Type B pancreatic cell (in vitro differentiated cells): ENCODE measurements at places on chromosomes 2 and 18. TPM values are rescaled to one million over a fixed set of nuclear protein-coding genes. Genes with fewer than 3 reads are reported as not detected.
A peak's percentile ranks its signal among the peaks of the same experiment; 100 is the strongest.

- H3K27ac ChIP-seq = no peak overlapping the region
- no peak for DNase-seq
- H3K27me3 ChIP-seq = no peaks in the 10 kb centered on the region
- H3K4me3 ChIP-seq = no peak overlapping the region
- peaks cover 18% of the 10 kb centered on the region for H3K4me1 ChIP-seq
- H3K36me3 ChIP-seq = peaks cover 4% of the 10 kb centered on the region
Measured at GRCh38 chr2:191693166-191693565, 15.2 kb downstream of the NABP1 start.

Gene LTBP1
- total RNA-seq = 24.8 and 53.3 TPM in 2 replicates

GRCh38 chr2:62475172-62476011 is 30.6 kb downstream of the TMEM17 start:
- H3K27me3 ChIP-seq = peaks cover 3% of the 10 kb centered on the region
- H3K4me3 ChIP-seq = peak overlapping the region; percentile 4
- DNase-seq = no peak
- peaks cover 31% of the 10 kb centered on the region for H3K4me1 ChIP-seq

DNA sequence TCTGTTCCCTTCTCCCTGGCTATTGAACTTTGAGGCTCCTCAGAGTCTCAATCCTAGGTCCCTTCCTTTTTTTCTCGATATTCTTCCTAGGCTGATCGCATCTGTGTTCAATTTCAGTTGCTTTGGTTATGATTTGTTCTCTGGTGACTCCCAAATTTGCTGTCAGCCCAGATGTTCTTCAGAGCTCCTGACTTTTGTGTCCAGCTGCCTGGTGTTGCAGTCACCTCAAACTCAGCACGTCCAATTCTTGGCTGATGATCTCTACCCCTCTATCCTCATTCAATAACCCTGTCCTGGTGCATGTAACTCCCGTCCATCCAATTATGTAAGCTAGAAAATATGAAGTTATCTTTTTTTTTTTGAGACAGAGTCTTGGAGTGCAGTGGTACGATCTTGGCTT is 31.4 kb downstream of the DIS3L2 start:
- H3K36me3 ChIP-seq = no peaks in the 10 kb centered on the region
- no peak overlapping the region for H3K4me3 ChIP-seq
- DNase-seq = no peak
- H3K27me3 ChIP-seq = no peaks in the 10 kb centered on the region
- H3K27ac ChIP-seq = no peak overlapping the region

- no peak overlapping the region for H3K4me3 ChIP-seq
- peaks cover 8% of the 10 kb centered on the region for H3K27me3 ChIP-seq
- no peaks in the 10 kb centered on the region for H3K4me1 ChIP-seq
- peaks cover 3% of the 10 kb centered on the region for H3K36me3 ChIP-seq
- no peak for DNase-seq
- no peak overlapping the region for H3K27ac ChIP-seq
Measured at GRCh38 chr2:99753505-99753904, 263.7 kb upstream of the REV1 start.

Gene LIPG
- total RNA-seq = 16.9 and 22.7 TPM in 2 replicates

- no peak for DNase-seq
- H3K36me3 ChIP-seq = peaks cover 6% of the 10 kb centered on the region
- H3K27ac ChIP-seq = no peak overlapping the region
- H3K4me3 ChIP-seq = peak overlapping the region; percentile 63
- peaks cover 23% of the 10 kb centered on the region for H3K4me1 ChIP-seq
Measured at GRCh38 chr2:37326285-37326684, 1.7 kb upstream of the PRKD3 start.

Gene CFAP65
- 0.29 and 2.1 TPM in 2 replicates for total RNA-seq

DNA sequence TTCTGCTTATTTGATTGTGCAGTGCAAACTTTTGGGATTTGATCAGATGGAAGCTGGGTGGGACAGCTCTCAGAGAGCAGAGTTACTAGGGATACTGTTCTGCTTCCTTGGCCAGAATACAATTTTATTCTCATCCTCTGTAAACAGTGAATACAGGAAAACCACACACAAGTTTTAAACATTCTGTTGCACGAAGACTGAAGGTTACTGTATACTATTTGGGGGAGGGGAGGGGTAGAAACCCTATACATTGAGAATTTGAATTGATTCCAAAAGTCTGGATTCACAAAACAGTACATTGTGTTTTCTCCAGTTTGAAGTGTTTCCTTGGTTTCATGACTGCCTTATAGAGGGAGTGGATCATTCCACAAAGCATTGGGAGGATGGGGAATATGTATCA is 149.9 kb downstream of the SETBP1 start:
- peaks cover 13% of the 10 kb centered on the region for H3K27me3 ChIP-seq
- H3K36me3 ChIP-seq = peaks cover 13% of the 10 kb centered on the region
- no peak overlapping the region for H3K27ac ChIP-seq
- no peak overlapping the region for H3K4me3 ChIP-seq
- peaks cover 65% of the 10 kb centered on the region for H3K4me1 ChIP-seq

Gene POMC
- total RNA-seq = 0.87 and 1.5 TPM in 2 replicates

GRCh38 chr18:72114801-72115594 is 429.1 kb downstream of the CBLN2 start:
- no peaks in the 10 kb centered on the region for H3K4me1 ChIP-seq
- DNase-seq = no peak
- H3K4me3 ChIP-seq = no peak overlapping the region
- H3K36me3 ChIP-seq = no peaks in the 10 kb centered on the region
- H3K27me3 ChIP-seq = no peaks in the 10 kb centered on the region
- H3K27ac ChIP-seq = no peak overlapping the region

DNA sequence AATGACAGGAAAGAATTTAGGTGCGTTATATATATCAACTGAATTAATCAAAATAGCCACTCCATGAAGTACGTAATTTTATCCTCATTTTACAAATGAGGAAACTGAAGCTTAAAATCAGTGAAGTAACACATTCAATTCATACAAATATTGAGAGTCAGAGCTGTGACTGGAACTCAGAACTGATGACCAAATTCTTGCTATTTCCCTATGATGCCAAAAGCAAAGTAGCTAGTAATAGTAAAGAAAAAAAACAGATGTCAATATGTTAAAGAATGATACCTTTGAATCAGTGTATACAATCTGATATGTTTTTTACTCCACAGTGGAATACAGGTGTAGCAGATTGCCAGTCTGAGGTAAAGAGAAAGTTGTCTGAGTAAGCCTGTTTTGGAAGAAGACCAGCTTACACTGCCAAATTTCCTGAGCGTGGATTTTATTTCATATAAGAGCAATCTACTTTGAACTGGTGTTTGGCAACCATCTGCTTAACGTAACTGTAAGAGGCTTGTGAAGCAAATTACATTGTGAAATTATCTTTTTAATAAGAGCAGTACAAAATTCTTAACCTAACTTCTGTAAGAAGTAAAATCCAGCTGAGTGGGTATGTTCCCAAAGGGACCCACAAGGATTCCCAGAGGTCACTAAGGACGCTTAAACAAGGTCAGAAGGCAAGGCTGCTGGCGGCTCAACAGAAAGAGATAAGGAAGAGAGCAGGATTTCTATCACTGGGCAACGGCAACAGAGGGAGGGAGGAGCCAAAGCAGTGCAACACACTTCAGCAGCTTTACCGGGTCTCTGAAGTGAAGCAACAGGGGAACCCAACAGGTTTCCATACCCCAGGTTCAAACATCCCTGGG is 85.6 kb downstream of the IKZF2 start:
- peaks cover 17% of the 10 kb centered on the region for H3K4me1 ChIP-seq
- H3K36me3 ChIP-seq = no peaks in the 10 kb centered on the region
- H3K27ac ChIP-seq = peak overlapping the region; percentile 48
- H3K27me3 ChIP-seq = no peaks in the 10 kb centered on the region
- DNase-seq = no peak

Gene LIPT1
- total RNA-seq = 5.0 and 5.3 TPM in 2 replicates

- no peaks in the 10 kb centered on the region for H3K27me3 ChIP-seq
- H3K4me3 ChIP-seq = no peak overlapping the region
- peaks cover 8% of the 10 kb centered on the region for H3K36me3 ChIP-seq
- no peak for DNase-seq
Measured at GRCh38 chr2:31980674-31981356, 30.0 kb downstream of the MEMO1 start.

GRCh38 chr2:71281950-71282349 is 49.6 kb upstream of the ZNF638 start:
- no peak overlapping the region for H3K4me3 ChIP-seq
- peaks cover 12% of the 10 kb centered on the region for H3K4me1 ChIP-seq
- no peak overlapping the region for H3K27ac ChIP-seq
- no peaks in the 10 kb centered on the region for H3K36me3 ChIP-seq
- DNase-seq = no peak
- peaks cover 63% of the 10 kb centered on the region for H3K27me3 ChIP-seq

DNA sequence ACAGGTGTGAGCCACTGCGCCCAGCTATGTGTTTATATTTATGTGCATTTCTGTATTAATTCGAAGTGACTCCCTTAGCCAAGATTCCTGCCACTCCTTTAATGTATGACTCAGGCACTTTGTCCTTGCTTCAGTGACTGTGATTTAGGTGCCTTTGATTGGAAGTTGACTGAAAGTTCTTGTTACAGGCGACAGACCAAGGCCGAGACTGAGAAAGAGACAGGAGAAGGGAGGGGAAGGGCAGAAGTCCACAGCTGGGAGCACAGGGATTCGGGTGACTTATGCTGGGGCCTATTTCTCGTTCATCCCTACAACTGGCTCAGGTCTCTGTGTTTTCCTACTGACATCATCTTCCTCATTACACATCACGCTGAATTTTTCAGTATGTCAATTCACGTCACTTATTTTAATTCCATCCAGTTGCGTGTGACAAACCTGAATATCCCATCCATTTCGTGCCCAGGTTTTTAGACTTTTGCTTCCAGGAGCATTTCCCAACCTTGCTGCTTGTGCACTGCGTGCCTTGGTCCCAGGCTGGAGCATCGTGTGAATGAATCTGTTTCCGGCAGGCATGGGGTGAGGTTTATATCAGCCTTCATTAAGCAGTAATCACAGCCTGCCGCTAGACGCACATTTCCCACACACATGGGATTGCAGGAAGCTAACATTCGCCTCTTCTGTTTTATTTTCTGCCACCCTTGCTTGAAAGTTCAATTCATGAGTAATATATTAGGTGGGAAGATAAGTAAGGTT is 42.4 kb downstream of the TMEM18 start:
- peaks cover 1% of the 10 kb centered on the region for H3K36me3 ChIP-seq
- peaks cover 2% of the 10 kb centered on the region for H3K27me3 ChIP-seq
- H3K4me3 ChIP-seq = no peak overlapping the region
- H3K27ac ChIP-seq = peak overlapping the region; percentile 70
- no peak for DNase-seq

DNA sequence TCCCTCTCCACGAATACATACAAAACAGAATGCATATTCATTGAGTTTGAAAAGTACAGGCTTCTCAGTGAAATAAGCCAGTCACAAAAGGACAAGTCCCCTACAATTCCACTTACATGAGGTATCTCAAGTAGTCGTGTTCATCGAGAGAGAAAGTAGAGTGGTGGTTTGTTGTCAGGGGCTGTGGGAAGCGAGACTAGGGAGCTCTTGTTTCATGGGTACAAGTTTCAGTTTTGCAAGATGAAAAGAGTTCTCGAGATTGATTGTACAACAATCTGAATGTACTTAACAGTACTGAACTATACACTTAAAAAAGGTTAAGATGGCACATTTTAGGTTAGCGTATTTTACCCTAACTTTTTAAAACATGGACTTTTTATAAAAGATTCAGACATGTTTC is 71.5 kb upstream of the TTC39C start:
- no peak for DNase-seq
- H3K4me1 ChIP-seq = peaks cover 26% of the 10 kb centered on the region
- peaks cover 4% of the 10 kb centered on the region for H3K36me3 ChIP-seq

DNA sequence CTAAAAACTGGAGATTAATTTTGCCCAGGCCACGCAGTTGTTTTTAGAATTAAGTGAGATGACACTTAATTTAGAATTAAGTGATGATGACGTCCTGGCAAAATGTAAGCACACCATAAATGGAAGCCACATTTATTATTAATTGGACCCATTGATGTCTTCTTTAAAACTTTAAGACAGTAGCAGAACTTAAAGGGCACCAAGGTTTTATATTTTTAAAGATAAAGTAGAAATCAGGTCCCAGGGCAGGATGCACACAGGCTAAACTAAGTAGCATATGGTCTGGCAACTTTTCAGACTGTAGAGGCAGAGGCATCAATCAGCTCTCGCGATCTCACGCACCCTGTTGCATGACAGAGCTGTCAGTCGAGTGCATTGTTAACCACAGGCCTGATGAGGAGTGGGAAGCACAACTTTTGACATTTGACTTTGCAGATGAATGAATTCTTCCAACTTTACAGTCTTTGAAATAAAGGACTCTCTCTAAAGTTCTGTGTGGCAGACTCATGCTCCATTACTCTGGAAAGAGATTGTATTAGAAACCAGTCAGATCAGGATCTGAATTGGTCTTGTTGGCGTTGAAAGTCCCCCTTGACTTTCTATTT is 232.4 kb downstream of the CD226 start:
- H3K27ac ChIP-seq = no peak overlapping the region
- H3K36me3 ChIP-seq = no peaks in the 10 kb centered on the region
- no peak overlapping the region for H3K4me3 ChIP-seq
- no peaks in the 10 kb centered on the region for H3K27me3 ChIP-seq
- H3K4me1 ChIP-seq = no peaks in the 10 kb centered on the region

DNA sequence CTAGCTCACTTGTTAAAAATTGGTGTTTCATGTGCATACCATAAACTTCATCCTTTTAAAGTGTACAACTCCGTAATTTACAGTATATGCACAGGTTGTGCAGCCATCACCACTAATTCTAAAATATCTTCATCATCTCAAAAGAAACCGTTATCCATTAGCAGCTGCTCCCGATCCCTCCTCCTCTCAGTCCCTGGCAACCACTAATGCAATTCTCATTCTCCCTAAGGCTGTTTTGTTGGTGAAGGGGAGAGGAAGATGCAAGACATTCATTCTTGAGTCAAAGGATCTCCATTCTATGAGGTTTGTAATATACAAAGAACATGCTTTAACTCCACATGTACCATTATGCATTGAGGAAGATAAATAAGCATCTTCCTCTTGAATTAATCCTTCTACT is 48.6 kb downstream of the RNU4ATAC start:
- no peak overlapping the region for H3K27ac ChIP-seq
- H3K36me3 ChIP-seq = peaks cover 8% of the 10 kb centered on the region
- peaks cover 20% of the 10 kb centered on the region for H3K4me1 ChIP-seq
- no peak for DNase-seq

Gene LINC00305
- not detected in 2 replicates for total RNA-seq

GRCh38 chr18:36095936-36096519 is 28.7 kb upstream of the RPRD1A start:
- no peaks in the 10 kb centered on the region for H3K27me3 ChIP-seq
- H3K27ac ChIP-seq = no peak overlapping the region
- no peaks in the 10 kb centered on the region for H3K36me3 ChIP-seq
- no peak overlapping the region for H3K4me3 ChIP-seq
- H3K4me1 ChIP-seq = no peaks in the 10 kb centered on the region

DNA sequence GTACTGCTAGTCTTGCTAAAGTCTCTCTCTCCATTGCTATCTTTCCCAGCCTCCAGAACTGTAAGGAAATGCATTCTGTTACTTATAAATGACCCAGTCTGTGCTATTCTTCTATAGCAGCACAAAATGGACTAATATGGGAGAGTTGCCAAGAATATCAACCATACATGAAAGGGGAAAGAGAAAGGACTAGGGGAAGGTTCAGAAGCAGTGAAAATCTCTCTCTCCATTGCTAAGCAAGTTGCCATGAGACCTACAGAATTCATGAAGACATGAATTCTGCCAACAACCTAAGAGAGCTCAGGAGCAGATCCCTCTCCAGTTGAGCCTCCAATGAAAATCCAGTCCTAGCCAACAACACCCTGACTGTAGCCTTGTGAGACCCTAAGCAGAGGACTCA is 3.6 kb upstream of the TRABD2A start:
- H3K4me1 ChIP-seq = peaks cover 37% of the 10 kb centered on the region
- H3K27ac ChIP-seq = no peak overlapping the region
- no peak for DNase-seq
- peaks cover 70% of the 10 kb centered on the region for H3K27me3 ChIP-seq
- no peaks in the 10 kb centered on the region for H3K36me3 ChIP-seq
- H3K4me3 ChIP-seq = no peak overlapping the region
